ENCODE measurements at places on chromosomes 2 and 18.

GRCh38 chr2:42142547-42143184 is 26.5 kb upstream of the EML4 start:
- DNase-seq, result no peak

- no peak for DNase-seq
Observed at GRCh38 chr2:161373942-161374341, 42.2 kb upstream of the TBR1 start.

DNA sequence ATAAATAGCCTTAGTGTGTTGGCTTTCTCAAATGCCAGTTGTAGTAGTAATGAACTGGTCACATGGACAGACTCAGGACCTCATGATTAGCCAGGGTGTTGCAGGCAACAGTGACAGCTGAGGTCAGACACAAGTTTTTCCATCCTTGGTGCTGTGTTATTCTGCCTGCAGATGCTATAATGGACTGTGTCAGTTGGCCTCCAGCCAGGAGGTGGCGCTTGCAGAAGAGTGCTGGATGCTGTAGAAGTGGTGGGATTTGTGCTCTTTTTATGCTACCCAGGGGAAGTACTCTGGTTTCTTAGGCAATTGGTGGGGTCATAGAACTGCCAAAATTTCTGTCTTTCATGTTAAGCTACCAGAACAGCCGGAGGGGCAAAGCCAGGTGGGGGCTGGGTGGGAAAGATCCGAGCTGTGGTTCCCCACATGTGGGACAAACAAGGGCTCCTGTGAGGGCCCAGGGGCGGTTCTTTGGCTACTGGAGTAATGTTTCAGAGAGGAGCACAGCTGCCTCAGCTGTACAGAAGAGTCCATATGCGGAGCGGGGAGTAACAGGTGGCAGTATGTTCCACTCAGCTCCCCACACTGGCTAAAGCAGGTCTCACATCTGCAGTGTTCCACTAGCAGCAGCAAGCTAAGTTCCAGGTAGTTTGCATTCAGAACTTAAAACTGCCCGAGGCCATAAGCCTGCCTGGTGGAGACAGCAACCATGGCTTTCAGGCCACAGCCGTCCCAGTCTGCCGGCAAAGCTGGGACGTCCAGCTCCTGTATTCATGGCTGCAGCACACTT is 104.4 kb downstream of the GULP1 start:
- DNase-seq, result no peak

- no peak for DNase-seq
Observed at GRCh38 chr2:207499114-207499513, 30.6 kb upstream of the CREB1 start.

DNA sequence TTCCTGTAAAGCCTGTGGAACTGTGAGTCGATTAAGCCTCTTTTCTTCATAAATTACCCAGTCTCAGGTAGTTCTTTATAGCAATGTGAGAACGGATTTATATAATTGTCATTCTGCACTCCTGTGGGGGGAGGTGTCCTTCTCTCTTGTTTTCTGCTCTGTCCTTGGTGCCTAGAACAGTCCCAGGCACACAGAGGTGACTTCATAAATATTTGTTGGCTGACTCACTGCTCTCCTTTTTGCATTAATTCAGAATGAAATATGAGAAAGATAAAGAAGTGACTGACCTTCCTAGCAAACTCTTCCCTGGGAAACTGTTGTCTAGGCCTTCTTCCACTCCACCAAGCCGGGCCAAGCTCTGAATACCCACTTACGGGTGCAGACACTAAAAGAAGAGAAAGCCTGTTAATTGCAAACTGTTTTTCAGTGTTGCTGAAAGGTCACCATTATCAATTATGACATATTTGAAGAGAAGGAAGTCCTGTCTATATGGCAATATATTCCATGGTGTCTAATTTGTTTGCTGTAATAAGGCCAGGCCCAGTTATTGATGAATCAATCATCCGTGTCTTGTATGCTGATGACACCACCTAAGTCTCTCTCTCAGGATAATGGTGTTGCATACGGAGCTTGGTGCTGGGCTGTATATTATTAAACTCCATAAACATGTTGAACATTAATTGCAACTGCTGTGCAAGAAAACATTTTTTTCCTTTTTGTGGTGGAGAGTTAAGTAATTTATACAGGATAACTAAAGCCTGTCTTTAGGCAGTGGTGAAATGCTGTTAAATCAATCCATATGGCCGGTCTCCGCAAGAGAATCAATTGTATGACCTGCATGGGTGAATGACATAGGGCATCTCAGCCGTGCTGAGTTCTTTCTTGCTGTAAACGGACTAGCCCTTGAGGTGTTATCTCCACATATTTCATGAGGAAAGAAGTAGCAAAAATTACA is 567.5 kb downstream of the SLC4A3 start:
- DNase-seq, result no peak

- DNase-seq, result no peak
Observed at GRCh38 chr2:127261804-127262406, 32.0 kb downstream of the ERCC3 start.

DNA sequence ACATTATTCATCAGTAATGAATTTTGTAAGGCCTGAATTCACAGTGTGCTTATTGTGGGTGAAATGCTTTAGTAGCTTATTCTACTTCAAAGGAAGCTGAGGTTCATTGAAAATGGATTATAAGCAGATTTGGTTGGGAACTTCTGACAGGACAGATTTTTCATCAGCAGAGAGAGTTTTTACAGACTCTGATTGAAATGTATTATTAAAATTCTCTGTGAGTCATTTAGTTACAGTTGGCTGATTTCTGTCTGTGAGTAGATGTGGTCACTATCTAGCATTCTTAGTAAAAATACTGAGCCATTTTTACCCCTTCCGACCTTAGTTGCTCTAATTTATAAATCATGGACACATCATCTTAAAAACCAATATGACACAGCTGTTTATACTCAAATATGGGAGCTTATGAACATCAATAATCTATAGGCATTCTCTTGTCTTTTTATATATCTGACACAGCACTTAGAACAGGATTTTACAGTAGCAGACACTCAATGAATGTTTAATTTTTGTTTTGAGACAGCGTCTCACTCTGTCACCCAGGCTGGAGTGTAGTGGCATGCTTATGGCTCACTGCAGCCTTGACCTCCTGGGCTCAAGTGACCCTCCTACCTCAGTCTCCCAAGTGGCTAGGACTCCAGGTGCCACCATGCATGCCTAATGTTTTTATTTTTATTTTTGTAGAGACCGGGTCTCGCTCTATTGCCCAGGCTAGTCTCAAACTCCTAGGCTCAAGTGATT is 239.6 kb downstream of the BABAM2 start:
- DNase-seq, result no peak

DNA sequence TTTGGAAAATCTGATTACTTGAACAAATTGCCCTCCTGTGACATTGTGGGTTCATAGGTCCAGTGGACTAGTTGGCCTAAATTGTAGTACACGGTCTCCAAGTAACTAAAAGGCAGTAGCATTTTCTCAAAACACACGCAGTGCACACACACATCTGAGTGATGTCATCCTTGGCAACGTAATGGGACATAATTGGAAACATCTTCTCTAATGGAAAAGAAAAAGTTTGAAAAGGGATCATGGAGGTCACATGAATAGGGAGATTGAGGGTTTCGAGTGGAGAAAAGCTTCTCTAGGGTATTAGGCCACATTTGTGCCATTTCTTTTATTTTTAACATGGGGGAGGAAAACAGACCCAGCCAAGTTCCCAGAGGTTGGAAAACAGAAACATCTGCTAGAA is 93.3 kb downstream of the MAP4K4 start:
- no peak for DNase-seq

DNA sequence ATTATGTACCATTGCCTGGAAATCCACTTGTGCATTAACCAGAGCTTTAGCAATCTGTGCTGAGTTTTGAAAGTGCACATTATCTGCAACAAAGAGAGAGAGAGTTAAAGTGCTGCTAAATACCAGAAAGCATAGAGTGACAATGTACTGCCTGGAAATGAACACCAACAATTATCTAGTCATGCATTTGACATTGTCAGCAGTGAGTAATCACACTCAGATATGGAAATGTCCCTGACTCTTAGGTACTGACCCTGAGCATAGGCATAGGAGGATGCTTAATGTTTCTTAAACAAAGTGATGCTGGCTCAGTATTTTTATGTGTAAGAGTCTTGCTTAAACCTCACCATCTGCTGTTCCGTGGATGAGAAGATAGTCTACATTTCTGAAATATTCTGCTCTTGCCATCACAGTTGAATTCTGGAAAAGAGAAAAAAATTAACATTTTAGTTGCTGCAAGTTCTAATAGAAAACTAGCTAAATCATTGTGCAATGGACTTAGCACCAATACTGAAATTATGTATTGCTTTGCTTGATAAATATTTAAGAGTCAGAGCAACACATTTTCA is 20.8 kb upstream of the GCG start:
- no peak for DNase-seq

- DNase-seq, result no peak
Observed at GRCh38 chr18:963276-963675, 58.6 kb downstream of the ADCYAP1 start.

GRCh38 chr2:132559921-132560320 is 110.1 kb downstream of the LYPD1 start:
- no peak for DNase-seq

GRCh38 chr18:59604877-59605276 is 92.3 kb downstream of the CCBE1 start:
- no peak for DNase-seq

DNA sequence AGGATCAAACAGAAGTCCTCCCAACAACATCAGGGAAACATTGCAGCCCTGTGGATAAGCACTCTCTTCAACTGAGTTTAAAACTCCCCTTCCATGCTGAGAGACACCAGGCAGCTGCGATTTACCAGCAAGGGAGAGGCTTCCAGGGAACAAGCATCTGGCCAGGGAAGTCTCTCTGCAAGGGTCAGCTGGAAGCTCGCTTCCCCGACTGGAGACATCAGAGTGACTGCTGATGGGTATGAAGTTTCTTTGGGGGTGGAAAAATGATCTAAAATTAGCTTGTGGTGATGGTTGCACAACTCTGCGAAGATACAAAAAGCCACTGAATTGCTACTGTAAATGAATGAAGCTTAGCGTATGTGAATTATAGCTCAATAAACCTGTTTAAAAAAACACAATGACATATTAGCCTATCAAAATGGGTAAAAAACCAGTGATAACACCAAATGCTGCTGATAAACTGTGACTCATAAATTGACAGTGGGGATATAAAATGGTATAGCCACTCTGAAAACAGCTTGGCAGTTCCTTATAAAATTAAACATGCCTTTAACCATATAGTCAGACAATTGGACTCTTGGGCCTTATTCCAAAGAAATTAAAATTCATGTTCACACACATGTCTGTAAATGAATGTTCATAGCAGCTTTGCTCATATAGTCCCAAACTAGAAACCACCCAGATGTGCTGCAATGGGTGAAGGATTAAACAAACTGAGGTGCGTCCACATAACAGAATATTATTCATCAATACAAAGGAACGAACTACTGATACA is 1082.0 kb downstream of the SOCS6 start:
- DNase-seq, result no peak

DNA sequence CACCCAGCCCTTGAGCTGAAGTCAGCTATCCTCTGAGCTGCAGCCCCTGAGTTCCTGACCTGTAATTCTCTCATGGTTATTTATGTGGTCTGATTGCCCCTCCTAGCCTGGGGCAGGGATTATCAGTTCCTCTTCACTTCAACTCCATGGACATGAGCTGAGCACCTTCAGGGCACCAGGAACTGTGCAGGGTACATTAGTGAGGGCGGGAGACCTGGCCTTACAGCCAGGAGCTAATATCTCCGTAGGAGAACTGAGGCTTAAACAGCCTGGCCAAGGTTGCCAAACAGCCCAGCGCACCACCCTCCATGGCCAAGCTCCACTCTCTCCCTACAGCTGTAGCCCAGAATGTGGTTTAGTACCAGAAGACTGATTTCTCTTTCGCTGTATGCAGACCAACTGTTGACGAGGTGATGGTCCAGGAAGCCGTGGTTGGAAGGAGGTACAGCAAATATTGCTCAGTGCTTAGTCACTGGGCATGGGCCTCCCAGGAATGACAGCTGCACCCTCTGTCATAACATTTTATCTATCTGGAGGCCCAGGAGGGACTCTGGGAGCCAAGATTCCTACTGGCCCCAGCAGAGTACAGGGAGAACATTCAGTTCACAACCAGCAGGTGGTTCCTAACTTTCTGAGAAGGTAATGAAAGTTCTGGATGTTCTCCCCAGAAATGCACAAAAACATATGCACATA is 228.7 kb upstream of the SIX2 start:
- no peak for DNase-seq

GRCh38 chr2:86703704-86704361 is 16.3 kb upstream of the RMND5A start:
- no peak for DNase-seq

DNA sequence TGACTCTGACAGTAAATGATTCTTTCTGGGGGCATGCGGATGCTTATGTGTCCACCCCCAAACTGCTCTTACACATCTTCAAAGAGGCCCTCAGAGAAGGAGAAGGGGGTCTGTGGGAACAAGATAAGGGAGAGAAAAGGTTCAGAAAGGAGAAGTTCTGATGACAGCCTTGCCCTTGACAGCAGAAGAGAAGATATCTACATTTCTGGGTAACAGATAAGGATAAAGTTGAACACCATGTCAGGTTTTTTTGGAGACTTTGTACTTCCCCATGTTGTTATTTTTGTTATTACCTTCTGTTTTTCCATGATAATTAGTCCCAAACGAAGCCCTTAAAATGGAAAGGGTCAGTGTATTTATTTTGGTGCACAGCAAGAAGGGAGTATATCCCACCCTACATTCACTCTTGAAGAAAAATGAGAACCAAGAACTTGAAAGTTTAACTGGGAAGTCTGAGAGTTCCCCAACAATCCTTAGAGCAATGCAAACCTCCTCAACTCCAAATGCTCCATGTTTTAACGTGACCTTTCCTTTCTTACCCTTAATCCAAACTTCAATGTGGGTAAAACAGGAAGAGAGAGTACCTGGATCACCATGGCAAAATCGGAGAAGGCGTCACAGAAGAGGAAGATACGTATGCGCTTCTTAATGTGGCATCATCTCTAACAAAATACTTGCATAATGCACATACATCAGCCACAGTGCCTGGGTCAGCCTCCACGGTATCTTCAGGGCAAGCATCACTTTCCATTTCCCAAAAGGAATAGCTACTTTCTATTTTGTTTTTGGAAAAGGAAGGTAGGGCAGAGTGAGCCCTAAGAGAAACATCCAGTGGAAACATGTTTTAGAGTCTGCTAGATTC is 264.6 kb upstream of the STON1 start:
- peak; percentile 76 for DNase-seq

GRCh38 chr2:199955007-199955338 is 318 bp downstream of the TYW5 start:
- no peak for DNase-seq

GRCh38 chr18:33761363-33761762 is 183.3 kb downstream of the ASXL3 start:
- no peak for DNase-seq

GRCh38 chr2:174572556-174572955 is 25.0 kb downstream of the WIPF1 start:
- DNase-seq, result no peak

Data from bone marrow (tissue), 2 donors.